ENCODE measurements at places on chromosomes 1 and 21. TPM values are rescaled to one million over a fixed set of nuclear protein-coding genes. Genes with fewer than 3 reads are reported as not detected.

Gene KCNN3
- 0.88 TPM for total RNA-seq

GRCh38 chr1:160022330-160023310, 9.2 kb downstream of the PIGM start:
- no peak for DNase-seq

DNA sequence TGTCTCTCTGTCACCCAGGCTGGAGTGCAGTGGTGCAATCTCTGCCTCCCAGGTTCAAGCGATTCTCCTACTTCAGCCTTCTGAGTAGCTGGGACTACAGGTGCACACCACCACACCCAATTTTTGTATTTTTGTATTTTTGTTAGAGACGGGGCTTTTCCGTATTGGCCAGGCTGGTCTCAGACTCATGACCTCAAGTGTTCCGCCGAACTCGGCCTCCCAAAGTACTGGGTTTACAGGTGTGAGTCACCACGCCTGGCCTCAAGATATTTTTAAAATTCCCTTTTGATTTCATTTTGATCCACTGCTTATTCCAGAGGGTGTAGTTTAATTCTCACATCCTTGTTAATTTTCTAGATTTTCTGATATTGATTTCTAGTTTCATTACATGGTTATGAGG, 3.8 kb downstream of the IFI44L start:
- no peak for DNase-seq

- DNase-seq, result no peak
Measured at GRCh38 chr1:183079712-183080388, 56.6 kb downstream of the LAMC1 start.

Gene CCDC181
- total RNA-seq, result 0.19 TPM

GRCh38 chr1:19918057-19918456, 5.4 kb downstream of the PLA2G2E start:
- peak; percentile 89 for DNase-seq

GRCh38 chr1:85449356-85449755, 15.6 kb downstream of the DDAH1 start:
- DNase-seq, result no peak
